Stimulated activated CD4-positive, alpha-beta T cell treated with anti-CD3 and anti-CD28 coated beads, Interleukin-4, amount 100 ng/mL, for 48 hours (primary cell): ENCODE measurements at places on chromosomes 11 and 22.

DNA sequence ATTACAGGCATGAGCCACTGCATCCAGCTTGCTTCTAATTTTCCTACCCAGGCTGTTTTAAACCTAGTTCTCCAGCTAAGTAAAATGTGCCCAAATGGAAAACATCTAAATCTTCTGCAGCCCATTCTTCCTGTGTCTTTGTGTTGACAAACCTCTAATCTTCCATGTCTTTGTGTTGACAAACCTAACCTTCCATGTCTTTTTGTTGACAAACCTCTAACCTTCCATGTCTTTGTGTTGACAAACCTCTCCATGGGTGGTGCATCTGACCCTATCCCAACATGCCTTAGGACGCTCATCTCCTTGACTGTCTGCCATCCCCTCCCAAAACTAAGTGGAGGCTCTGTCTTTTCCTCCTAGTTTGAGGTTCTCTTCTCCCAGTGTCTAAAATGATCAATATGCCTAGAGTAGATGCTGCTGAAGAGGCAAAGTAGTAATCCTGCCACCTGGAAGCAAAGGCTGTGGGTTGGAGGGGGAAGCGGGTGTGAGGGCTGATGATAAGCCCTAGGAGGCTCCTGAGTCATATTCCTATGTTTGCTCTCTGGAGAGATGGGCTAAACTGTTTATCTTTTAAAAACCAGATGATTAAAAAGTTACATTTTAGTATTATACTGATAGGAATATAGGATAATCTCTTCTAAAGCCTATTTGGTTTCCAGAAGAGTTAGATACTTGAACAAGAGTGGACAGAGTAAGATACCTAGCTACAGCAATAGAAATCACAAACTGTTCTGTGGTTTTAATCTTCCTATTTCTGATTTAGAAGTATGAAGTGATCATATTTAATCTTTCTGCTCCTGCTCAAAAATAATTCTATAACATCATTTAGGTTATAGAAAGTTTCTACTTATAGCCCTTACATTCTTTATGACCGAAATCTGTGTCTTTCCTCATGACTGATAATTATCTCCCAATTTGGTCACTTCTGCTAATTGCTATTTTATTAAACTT is 7.9 kb downstream of the FEN1 start:
- no peak for DNase-seq

GRCh38 chr11:125356797-125357196 is 139.3 kb downstream of the FEZ1 start:
- DNase-seq, result no peak

GRCh38 chr22:26461188-26461810 is 22.3 kb downstream of the HPS4 start:
- DNase-seq, result peak; percentile 34

DNA sequence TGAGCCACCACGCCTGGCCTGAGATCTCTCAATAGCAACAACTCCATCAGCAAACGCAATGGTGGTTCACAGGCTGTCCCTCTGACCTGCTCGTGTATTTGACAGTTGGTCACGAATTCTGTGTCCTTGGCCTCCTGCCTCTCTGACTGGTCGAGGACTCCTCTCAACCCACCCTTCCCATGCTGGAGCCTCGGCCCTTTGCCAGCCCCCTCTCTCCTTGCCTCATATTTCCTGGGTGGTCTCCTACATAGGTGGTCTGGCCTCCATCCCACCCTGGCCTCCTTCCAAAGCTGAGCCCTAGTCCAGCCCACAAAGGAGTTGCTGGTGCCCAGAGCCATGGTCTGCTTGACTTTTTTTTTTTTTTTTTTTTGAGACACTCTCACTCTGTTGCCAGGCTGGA is 11.4 kb upstream of the A4GALT start:
- no peak for DNase-seq

- DNase-seq, result no peak
These were observed 4.0 kb upstream of the TRIM29 start for GRCh38 chr11:120141768-120142423.

GRCh38 chr22:28009272-28009827 is 90.3 kb upstream of the PITPNB start:
- peak; percentile 68 for DNase-seq

DNA sequence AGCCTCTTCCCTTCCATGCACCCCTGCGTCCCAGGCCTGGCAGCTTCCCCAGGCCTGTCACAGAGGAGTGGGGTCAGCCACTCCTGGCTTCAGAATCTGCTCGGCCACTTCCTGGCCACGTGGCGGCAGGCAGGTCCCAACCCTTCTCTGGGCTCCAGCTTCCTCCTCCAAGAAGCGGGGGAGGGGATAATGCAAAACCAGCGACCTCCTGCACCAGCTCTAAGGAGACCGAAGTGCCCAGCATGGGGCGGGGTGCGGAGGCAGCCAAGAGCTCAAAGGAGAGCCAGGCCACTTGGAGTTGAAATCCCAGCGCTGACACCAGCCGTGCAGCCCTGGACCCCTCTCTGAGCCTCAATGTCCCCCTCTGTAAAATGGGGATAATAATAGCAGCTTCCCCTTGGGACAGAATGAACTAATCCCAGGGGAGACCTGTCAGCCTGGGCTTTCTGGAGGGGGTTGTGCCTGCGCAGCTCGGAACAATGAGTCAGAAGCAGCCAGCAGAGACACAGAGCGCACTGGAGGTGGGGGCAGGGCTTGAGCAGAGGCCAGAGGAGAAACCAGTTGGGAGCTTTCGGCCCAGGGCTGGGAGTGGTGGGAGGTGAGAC is 22.8 kb upstream of the PICK1 start:
- no peak for DNase-seq

DNA sequence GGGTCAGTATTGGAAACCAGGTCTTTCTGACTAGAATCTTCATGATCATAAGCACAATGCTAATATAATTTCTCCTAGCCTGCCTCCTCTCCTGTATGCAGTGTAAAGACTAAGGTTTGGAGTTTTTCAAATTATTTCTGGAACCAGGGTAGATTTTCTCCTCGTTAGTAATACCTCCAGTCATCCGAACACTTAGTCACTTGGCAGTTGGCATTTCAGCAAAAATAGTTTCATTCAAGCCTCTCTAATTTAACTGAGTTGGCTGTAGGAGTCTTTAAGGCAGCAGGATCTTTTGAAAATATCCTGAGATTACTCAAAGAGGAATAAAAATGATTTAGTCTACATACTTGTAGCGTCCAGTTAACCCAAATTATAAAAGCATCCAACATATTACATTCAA is 6.3 kb downstream of the TYR start:
- DNase-seq, result no peak

GRCh38 chr22:22366537-22366936 is 122.0 kb downstream of the VPREB1 start:
- no peak for DNase-seq

DNA sequence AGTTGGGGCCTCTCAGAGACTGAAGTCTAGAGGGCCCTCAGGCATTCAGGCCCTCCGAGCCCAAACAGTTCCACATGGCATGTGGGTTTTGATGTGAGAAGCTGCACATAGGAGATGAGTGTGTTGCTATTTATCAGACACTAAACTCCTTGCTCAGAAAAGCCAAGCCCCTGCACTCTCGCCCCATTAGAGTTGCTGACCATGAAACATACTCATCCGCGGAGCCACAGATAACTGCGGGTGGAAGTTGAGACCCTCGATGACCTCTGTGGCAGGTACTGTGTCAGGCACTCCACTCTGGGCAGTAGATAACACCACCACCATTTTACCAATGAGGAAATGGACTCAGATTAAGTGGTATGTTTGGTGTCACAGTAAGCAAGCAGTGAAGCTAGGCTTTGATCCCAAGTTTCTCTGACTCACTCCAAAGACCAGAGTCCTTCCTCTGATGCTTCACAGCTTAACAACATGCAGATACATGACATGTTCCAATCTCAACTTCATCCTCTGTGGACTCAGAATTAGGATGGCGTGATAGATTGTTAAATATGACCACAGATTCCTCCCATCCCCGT is 202.1 kb downstream of the ADAMTS15 start:
- no peak for DNase-seq

GRCh38 chr11:72411623-72412419 is 22.5 kb downstream of the CLPB start:
- DNase-seq, result no peak

- no peak for DNase-seq
These were observed 185.2 kb downstream of the GRIK4 start for GRCh38 chr11:120696597-120697218.

DNA sequence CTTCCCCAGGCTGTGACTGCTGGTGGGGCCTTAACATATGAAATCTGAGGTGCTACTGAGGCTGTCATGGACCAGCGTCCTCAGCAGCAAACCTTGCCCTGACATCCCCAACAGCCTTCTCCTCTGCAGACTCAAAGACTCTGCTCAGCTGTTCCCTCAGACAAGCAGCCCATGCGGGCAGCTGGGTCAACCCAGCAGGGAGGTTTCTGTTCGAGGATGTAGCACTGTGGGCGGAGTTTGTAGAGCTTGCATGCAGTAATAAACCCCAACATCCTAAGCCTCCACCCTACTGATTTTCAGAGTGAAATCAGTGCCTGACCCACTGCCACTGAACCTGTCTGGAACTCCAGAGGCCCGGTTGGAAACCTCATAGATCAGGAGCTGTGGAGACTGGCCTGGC is 88.8 kb upstream of the XKR3 start:
- DNase-seq, result no peak

GRCh38 chr11:132093536-132094259 is 723.3 kb downstream of the NTM start:
- no peak for DNase-seq

- DNase-seq, result no peak
These were observed 1018.6 kb downstream of the TBC1D22A start for GRCh38 chr22:47781024-47781423.

- no peak for DNase-seq
These were observed 378.8 kb downstream of the DCDC1 start for GRCh38 chr11:30990625-30991296.

DNA sequence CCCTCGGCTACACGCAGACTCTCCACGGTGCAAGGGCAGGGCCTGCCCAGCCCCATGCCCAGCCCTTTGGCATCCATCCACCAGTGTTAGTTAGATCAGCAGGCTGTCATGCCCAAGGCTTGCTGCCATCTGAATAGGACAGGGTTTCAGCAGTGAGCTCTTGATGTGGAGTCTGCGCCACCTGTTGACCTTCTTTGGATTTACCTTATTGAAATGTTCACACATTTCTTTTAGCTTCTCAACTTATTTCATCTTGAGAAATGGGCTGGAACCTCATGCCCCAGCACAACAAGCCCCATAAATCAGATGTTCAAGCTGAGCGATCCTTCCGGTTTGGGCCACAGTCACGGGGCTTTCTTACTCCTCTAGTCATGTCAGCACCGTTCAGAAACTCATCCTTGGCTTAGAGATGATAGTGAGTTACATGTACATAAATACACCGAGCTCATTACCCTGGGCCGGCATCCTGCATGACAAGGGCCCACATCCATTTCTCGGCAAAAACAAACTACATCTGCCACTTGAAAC is 61.7 kb downstream of the PARVB start:
- no peak for DNase-seq

GRCh38 chr11:45523760-45524159 is 141.7 kb downstream of the CHST1 start:
- DNase-seq, result no peak

DNA sequence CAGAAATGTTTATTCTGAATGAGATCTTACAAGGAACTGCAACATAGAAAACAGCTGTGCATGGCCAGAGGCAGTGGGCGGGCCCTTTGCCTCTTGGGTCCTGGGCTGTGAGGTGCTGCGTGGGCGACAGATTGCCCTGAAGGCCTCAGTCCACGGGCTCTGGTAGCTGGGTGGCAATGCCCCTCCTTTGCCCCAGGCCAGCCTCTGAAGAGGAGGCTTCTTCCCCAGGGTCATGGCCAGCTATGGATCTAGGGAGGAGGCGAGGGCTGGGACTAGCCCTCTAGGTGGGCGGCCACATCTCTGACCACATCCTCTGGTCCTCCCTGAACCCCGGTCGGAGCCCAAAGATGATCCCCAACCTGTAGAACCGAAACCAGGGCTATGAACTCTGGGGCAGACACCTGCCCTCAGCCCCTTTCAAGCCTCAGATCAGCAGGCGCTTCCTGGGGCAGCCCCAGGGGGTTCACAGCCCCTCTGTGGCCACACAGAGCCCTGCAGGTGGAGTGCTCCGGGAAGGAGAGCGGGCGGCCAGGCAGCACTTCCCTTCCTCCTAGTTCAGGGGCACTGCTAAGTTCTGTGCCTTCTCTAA is 6.6 kb upstream of the CDC42BPG start:
- no peak for DNase-seq

DNA sequence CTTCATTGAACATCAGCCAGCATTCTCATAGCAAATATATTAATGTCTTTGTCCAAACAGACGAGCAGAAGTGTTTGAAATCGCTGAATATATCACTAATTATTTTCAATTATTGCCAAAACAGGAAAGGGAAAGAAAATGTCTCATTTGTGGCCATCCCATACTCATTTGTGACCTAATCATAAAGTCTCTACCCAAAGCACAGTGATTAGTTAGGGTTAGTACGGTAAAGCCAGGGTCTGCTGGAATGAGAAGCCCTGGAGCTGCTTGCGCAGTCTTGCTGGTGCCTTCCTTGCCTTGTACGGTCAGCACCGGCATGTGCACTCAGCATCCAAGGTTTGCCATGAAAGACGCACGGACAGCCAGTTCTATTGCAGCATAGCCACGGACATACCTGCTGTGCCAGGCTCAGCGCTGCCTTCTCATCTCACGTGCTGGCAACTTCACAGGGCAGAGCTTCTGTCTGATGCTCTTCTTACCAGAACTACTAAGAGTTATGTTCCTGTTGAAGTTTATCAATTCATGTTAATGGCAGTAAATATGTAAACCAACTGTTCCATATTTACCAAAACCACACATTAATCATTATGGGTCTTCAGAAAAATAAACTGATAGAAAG is 74.7 kb upstream of the POU2AF2 start:
- no peak for DNase-seq

GRCh38 chr22:36977947-36978660 is 41.1 kb downstream of the TST start:
- peak; percentile 88 for DNase-seq
